Suppressor macrophage treated with lipopolysaccharide for 1 hour (primary cell): ENCODE measurements at places on chromosomes 7 and 10.

DNA sequence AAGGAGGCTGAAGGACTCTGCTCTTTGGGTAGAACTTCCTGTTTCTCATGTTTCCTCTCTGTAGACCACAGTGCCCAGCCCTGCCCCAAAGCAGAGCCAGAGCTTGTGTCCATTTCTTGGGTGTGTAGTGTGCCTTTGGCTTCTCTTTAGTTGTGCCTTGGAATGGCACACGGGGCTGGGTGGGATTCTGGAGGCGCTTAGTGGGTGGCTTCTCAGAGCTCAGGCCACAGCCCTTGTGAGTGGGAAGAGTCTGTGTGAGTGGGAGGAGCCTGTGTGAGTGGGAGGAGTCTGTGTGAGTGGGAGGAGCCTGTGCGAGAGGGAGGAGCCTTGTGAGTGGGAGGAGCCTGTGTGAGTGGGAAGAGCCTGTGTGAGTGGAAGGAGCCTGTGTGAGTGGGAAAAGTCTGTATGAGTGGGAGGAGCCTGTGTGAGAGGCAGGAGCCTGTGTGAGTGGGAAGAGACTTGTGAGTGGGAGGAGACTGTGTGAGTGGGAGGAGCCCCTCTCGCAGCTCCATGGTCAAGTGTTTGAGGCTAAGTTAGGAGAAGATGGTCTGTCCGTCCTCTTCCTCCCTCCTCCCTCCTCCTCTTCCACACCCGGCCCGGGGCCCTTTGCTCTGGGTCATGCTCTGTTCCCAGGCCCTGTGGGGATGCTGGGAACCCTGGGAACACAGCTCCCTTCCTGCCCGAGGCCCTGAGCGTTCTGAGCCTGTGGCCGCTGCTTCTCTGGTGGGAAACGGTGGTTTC lies 153.0 kb downstream of the GRK5 start:
- DNase-seq, result no peak

- no peak for DNase-seq
Observed at GRCh38 chr7:102873470-102874165, 39.2 kb upstream of the LRRC17 start.

GRCh38 chr10:31315453-31315852 lies 3.6 kb upstream of the ZEB1 start:
- DNase-seq, result peak; percentile 13

GRCh38 chr7:49783446-49783845 lies 10.0 kb downstream of the VWC2 start:
- DNase-seq, result no peak

DNA sequence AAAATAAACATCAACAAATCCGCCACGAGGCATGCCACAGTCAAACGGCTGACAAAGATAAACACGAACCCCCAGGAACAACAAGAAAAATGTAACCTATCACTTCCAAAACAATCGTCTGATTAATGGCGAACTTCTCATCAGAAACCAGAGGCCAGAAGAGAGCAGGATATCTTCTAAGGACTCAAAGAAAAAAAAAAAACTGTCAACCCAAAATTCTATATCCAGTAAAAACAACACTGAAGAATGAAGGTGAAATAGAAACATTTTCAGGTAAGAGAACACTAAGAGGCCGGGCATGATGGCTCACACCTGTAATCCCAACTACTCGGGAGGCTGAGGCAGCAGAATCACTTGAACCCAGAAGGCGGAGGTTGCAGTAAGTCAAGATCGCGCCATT lies 54.3 kb downstream of the SLC29A4 start:
- DNase-seq, result no peak

- peak; percentile 74 for DNase-seq
Observed at GRCh38 chr7:28179120-28180030, 1.2 kb downstream of the JAZF1 start.

GRCh38 chr10:8633909-8634308 lies 579.4 kb downstream of the GATA3 start:
- no peak for DNase-seq

GRCh38 chr10:96700374-96701099 lies 19.8 kb downstream of the PIK3AP1 start:
- peak; percentile 86 for DNase-seq

- DNase-seq, result peak; percentile 81
Observed at GRCh38 chr7:143305423-143306070, 10.4 kb upstream of the CLCN1 start.

DNA sequence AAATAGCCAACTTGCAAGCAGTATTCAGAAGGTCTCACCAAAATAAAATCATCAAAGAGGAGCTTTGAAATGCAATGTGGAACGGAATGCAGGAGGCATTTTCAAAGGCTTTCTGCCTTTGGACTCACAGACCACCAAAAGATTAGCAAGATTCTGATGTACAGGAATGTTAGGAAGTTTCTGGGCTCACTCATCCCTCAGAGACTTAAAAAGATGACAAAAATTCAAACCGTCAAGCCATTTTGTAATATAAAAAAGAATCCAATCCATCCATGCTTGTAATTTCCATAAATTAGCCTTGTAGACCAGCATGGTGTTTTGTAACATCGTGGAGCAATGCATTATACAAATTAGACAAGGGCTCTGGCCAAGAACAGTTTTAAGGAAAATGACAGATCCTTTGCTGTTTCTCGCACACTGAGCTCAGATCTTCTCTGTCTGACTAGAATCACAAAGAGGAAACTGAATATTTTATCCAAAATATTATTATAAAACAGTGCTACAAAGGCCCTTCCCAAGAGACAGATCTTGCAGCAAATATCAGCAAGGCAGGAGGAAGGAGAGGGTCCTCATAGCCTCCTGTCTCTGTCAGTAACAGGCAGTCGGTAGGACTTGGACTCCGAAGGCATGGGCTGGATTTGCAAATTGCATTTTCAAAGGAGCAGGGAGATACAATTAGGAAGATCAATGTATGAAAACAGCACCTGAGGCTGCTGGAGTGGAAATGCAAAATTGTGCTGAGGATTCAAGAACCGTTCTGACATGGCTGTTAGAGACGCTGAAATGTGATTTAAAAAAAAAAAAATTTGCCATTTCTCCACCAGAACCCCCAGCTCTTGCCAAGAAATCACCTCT lies 57.4 kb upstream of the NRP1 start:
- DNase-seq, result no peak

- no peak for DNase-seq
Observed at GRCh38 chr7:53744403-53744760, 708.9 kb downstream of the POM121L12 start.

- DNase-seq, result no peak
Observed at GRCh38 chr10:31103112-31103511, 71.4 kb upstream of the ZNF438 start.

DNA sequence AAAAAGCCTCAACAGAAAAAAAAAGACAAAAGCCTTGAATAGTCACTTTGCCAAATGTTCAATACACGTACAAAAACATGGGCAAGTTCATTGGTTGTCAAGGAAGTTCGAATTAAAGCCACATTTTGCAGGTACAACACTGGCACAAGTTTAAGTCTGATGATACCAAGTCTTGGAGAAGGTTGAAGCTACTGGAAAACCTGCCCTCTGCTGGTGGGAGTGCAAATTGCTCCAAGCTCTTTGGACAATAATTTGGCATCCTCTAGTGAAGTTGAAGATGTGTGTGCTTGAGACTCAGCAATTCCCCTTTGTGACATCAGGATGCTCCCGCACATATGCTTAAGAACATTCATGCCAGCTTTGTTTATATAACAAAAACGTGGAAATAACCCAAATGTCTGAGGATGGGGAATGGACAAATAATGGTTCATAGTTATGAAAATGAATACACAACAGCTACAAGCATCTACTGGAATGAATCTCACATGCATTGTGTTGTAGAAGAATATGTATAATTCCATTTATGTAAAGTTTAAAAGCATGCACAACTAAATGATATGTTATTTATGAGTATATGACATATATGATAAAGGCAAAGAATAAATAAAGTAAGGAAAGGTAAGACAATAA lies 120.0 kb upstream of the PLPP4 start:
- DNase-seq, result peak; percentile 66

DNA sequence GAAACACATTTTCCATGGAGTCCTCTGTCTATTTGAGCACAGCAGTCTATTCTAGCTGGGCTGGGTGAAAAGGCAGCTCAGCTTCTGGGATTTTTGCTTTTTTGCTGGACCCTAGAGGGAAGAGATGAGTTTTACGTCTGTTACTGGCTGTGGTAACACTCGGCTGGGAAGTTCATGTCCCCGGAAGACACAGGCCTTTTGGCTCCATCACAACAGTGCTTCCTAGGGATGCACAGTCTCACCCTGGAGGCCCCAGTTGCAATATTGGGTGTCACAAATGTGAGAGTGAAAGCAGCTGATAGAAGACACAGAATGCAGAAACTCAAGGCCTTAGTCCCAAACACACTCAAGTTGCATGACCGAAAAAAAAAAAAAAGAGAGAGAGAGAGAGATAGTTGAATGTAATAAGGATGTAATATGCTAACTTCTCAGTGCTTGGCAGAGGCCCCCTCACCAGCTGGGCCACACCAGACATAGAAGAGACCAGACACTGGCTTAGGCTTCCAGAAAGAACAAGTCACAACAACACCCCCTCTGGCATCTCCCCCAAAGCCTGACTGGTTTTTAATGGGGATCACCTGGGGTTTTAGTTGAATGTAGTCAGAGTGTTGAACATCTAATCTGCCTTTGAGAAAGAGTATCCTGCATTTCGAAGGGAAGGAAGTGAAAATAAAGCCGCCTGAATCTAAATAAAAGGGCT lies 545.4 kb upstream of the FZD8 start:
- DNase-seq, result no peak

GRCh38 chr7:30091491-30091912 lies 43.3 kb upstream of the MTURN start:
- DNase-seq, result no peak

- DNase-seq, result no peak
Observed at GRCh38 chr7:117036836-117037235, 83.5 kb downstream of the ST7 start.

GRCh38 chr7:77415476-77415822 lies 700 bp downstream of the GSAP start:
- DNase-seq, result no peak

DNA sequence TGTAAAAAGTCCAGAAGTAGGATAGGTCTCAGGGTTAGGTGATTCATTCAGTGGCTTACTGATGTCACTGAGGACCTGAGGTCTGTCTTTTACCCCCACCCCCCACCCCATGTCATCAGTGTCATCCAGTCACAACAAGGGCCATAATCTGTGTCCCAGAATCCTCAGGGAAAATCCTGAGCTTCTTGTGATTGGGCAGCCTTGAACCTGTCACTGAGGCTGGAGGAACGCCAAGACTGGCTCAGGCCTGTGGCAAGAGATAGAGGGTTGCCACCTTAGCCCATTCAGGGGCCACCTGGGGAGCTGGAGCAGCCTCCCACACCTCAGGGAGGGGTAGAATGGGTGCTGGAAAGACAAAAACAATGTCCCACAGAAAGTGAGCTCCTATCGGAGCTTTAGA lies 29.7 kb downstream of the NUB1 start:
- no peak for DNase-seq

DNA sequence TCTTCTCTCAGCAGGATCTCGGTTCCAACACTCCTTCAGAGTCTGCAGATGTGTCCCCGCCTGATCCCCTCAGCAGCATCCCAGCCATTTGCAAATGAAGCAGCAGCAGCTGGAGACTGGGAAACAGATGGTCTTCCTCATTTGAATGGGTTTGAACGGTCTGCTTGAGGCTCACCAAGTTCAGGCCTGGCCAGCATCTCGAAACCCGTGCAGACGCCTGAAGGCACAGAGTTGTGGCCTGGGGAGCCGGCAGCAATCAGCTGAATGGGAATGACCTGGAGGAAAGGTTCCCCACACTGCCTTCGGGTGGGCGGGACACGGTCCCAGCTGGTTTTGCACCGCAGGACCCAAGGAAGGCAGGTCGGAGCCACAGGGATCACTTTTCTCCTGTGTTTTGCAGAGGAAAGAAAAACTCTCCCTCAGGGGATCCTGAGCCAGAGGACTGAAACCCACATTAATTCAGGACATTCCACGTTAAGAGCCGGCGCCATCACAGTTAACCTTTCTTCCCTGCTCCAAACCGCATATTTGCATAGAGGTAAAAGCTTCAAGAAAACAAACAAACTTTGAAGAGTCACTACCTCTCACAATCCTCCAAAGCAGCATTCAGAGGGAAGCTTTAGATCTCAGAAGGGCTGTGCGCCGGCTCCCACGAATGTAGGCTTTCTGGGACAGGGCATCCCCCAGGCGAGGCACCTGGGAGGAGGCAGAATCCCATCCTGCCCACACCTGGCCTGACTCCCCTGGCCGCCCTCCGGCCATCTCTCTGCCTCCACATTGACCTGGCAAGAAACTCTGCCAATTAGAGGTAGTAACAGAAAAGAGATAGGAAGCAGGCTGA lies 17.7 kb downstream of the FGFR2 start:
- DNase-seq, result no peak

GRCh38 chr7:80957226-80957777 lies 38.5 kb upstream of the SEMA3C start:
- no peak for DNase-seq

DNA sequence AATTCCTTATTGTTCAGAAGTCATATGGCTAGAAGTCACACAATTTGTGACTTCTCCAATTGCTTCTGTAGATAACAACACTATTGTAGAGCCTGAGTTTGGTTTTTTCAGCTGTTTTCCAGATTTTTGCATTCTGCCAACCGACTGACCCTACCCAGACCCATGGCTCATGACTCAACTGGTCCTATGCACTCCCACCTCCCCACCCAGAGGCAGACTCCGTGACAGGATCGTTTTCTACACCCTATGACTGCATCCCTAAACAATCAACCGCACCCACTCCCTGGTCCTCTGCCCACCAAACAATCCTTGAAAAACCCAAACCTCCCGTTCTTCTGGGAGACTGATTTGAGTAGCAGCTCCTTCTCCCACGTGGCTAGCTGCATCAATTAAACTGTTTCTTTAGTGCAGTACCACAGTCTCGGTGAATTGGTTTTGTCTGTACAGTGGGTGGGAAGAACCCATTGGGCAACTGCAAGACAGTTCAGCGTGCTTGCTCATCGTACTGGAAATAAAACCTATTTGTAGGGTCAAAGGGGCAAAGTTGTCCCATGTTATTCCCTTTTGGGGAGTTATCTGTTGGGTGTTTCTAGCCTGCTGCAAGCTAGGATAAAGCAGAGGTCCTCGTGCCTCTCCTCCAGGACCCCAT lies 150.3 kb upstream of the FAM20C start:
- peak; percentile 47 for DNase-seq

DNA sequence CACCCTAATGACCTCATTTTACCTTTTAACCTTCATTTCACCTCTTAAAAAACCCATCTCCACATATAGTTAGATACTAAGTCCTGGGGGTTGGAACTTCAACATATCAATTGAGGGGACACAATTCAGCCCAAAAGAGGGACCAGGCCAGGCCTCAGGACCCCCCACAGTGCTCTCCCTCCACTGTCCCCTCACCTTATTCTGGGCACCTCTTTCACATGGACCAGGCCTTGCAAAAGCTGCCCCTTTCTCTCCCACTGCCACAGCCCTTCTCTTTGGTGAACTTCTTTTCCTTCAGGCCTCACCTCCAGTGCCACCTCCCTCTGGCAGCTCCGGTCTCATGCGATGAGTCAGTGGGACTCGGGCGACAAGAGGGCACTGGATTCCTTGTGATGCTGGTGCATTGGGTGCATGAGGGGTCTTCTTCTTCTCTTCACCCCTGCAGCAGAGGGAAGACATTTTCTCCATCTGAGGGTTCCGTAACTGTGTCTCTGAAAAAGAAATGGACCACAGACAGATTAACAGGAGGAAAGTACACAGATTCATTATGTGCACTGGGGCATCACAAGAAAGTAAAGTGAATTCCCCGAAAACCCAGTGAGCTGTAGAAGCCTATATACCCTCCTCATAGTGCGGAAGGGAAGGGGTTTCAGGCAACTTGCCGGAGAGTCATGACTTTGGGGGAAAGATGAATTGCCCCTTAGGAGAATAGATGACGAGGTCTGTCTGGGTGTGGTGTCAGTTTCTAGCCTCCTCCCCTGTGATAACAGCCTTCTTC lies 288.7 kb upstream of the IGFBP3 start:
- no peak for DNase-seq
